ENCODE measurements at places on chromosomes 1 and 21.
A peak's percentile ranks its signal among the peaks of the same experiment; 100 is the strongest.

DNA sequence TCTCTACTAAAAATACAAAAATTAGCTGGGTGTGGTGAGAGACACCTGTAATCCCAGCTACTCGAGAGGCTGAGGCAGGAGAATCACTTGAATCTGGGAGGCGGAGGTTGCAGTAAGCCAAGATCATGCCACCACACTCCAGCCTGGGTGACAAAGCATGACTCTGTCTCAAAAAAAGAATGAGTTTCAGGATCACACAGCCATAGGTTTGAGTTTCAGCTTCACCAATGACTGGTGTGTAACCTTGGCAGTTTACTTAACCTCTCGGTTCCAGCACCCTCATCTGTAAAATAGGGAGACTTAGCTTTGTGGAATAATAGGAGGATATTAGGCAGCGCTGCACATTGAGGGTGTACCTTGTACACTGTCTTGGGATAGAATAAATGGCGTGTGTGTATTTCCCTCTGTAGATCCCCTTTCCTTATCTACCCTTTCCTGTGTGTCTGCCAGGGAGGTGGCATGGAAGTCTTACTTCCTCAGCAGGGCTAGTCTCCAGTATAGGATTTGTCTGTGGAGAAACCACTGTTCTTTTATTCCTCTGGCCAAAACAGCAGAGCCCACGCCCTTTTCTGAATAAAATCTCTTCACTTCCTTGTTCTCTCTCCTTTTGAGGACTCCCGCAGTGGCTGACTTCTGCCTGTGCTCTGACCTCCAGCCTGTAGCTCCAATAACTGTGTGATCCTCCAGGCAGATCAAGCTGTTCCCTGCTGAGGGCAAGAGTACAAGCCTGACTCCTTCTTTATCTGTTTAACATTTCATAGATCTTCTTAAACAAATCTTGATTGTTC lies 90.4 kb downstream of the HHAT start:
- no peak for DNase-seq

DNA sequence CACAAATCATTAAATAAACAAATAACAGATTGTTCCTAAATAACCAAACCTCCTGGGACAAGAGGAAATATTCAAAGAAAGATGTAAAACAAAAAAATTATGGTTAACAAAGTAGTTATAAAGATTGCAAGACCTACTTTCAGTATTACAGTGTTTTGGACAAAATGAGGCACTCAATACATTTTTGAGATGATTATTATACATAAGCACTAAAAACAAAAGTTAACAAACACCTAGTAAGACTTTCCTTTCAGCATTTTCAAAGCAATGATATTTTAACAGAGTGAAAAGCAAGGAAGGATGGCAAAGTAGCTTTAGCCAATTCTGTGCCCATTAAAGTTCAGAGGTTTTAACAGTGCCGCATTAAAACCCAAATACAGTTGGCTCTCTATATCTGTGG lies 17.2 kb downstream of the OMA1 start:
- DNase-seq: no peak

DNA sequence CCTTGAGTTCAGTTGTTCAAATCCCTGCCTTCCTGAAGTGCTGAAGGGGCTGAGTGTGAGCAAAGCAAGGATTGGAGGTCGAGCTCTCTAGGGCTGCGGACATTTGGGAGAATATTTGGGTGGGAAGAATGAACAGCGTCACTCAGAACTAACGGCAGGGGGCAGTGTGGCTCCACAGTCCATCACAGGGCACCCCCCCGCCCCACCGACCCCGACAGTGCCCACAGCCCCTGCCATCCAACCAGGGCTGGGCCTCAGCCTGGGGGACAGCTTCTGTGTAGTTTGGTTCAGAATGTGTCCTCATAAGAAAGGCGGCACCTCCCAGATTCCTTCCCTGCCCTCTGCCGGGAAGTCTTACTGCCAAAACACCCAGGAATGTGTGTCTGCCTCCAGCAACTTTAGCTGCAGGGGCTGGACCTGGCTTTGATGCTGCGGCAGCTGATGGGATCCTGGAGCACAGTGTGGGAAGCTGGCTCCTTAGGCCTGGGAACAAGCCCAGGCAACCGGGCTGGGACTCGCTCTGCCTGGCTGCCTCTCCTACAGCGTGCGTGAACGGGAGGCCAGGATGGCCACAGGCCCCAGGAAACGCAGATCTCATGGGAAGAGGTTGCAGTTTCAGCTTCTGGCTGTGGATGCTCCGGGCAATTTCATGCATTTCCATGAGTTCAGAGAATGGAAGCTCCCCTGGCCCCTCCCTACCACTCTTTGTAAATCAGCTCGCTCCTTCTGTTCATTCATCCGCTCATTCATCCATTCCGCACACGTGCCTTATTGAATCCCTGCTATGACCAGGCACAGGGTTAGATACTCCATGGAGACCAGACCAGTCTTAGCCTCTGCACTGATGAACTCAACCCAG lies 104.9 kb upstream of the TMPRSS2 start:
- DNase-seq: peak; percentile 58

- DNase-seq: no peak
Measured at GRCh38 chr1:25889470-25889869, 14.0 kb upstream of the PAQR7 start.

DNA sequence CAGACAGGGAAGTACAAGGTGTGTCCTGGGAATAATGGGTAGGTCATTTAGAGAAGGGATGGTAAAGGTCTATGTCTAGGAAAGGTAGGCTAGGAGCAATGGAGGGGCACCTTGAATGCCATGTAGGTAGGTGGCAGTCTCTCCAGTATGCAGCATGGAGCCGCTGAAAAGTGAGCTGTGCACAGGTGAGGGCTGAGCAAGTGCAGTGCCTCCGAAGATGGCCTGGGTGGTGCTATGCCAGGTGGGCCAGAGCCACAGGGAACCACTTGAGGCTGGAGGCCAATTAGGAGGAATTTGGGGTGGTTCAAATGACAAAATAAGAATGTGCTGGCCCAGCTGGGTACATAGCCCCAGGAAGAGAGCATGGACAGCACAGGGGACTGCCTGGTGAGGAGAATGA lies 25.0 kb downstream of the RNU5D-1 start:
- DNase-seq: no peak
